ENCODE measurements at places on chromosomes 6 and 20. TPM values are rescaled to one million over a fixed set of nuclear protein-coding genes. Genes with fewer than 3 reads are reported as not detected.

Gene KIFC1
- polyA plus RNA-seq, result 43.3 TPM

Gene TRIM40
- polyA plus RNA-seq, result not detected

- no peak for DNase-seq
Observed at GRCh38 chr6:155584006-155584405, 128.4 kb upstream of the NOX3 start.

Gene ECI2
- polyA plus RNA-seq, result 102 TPM

GRCh38 chr20:43238833-43239232 lies 49.1 kb upstream of the PTPRT start:
- DNase-seq, result no peak

GRCh38 chr20:13703265-13703664 lies 64.5 kb upstream of the TASP1 start:
- DNase-seq, result no peak

GRCh38 chr20:17902531-17903083 lies 66.0 kb downstream of the SNX5 start:
- DNase-seq, result no peak

DNA sequence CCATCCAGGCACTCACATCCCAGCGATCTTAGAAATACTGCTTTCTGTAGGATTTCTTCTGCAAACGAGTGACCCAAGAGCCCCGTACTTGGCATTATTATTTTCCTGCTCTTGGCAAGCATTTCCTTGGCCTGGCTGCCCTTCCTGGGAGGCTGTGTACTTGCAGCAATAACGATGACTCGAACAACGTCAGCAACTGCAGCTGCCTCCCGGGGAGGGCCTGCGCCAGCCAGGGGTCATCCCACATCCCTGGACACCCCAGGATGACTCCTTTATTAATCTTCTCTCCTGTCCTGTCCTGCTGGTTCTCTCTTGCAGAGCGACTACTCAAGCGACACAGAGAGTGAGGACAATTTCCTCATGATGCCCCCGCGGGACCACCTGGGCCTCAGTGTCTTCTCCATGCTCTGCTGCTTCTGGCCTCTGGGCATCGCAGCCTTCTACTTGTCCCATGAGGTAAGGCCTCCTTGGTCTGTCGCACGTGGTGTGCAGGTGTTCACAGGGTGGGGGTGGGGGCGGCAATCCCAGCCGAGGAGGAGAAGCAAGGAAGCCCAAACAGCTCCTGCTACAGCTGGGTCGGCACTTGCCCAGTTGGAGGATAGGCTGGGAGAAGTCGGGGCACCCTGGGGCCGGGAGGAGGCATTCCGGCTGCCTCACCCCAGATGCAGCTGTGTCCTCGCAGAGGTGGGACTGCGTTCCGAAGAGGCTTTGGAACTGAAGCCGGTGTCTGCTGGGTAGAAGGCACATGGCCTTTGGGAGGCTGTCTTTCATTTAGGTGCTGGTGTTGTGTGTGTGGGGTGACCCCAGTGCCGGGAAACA lies 115.3 kb downstream of the SYNDIG1 start:
- DNase-seq, result no peak

Gene RIPOR2
- 5.8 TPM for polyA plus RNA-seq
